ENCODE measurements at places on chromosomes 6 and 20.

- DNase-seq = no peak
Measured at GRCh38 chr20:18139832-18140231, 2.2 kb downstream of the KAT14 start.

DNA sequence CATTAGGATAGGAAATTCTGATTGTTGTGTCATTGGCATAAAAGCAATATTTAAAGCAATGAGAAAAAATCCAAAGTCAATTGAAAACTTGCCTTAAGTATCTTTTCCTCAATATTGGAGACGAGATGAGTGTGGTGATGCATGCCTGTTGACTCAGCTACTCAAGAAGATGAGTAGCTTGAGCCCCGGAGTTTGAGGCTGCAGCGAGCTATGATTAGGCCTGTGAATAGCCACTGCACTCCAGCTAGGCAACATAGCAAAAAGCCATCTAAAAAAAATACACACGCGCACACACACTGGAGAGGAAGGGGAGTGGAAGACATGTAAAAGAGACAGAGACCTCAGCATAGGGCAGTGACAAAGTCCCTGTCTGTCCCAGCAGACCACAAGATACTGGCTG is 9.7 kb upstream of the MARCKS start:
- DNase-seq = no peak

GRCh38 chr6:76166297-76166696 is 93.8 kb upstream of the IMPG1 start:
- DNase-seq = no peak

- no peak for DNase-seq
Measured at GRCh38 chr6:43024436-43024835, 3.0 kb downstream of the RRP36 start.

DNA sequence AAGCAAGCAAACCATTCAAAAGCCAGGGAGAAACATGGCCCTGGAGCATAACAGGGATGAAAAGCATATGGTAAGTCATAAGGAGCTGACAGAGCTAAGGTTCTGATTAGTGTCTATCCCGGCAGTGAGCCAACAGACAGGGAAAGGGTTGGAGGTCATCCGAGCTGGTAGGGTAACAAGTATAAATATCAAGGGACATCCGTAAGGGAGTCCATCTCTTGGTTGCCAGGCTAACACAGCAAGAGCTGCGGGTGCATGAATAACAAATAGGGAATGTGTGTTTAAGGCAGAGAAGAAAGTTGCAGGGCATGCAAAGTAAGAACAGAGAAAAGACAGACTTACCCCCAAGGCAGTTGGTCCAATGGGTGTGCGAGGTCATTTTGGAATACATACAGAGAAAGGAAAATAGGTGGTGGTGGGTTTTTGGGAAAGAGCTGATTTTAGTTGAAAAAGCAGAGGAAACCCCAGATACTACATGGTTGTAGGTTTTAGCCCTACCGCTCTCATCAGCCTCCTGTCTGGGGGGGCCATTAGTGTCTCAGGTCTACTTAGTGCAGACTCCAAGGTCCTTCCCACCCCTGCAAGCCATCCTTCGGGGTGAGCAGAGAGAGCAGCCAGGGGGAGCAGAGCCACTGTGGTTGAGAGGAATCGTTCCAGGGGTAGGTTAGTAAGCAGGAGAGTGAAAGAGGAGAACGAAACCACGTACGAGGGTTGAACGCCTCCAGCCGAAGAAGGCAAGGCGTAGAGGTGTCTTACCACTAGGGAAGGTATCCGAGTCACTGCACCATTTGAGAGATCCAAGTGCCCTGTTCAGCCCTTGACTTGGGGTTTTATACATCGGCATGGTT is at the start of gene ERVFRD-1:
ERVFRD-1 (minus strand) TSS at position 805 of the 848 bp plus-strand sequence. CDS start 6,415 bp downstream, outside the sequence.
- DNase-seq = no peak

DNA sequence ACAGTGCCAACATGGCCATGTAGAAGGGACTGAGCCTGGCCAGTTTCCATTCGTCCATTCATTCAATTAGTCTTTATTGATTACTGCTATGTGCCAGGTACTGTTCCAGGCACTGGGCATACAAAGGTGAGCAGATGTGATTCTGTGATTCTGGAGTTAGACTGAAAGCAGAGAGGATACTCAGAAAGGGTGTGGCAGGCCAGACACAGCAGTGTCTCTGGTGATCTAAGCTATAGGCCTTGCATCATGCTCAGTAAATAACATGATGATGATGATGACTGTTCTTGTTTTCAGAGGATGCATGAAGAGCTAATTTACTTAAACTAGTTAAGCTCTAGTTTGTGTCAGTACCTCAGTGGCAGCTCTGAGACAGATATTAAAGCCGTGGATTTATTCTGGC is 31.4 kb upstream of the FUCA2 start:
- no peak for DNase-seq

DNA sequence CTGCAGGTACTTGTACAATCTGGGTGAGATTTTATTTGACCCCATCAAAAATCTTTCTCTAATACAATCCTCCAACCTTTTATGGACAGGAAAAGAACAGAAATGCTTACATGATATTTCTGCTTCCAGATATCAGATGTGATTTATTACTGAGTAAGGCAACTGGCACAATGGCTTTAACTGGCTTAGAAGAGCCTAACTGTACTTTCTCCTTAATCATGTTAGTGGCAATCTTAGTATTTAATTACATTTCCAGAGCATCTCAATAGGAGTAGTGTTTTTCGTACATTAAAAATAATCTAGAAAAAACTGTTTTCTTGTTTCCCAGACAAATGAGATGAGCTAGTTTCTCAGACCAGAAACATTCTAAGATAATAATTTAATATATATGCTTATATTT is 251.6 kb downstream of the KCNQ5 start:
- DNase-seq = no peak

- DNase-seq = no peak
Measured at GRCh38 chr6:142478117-142478516, 176.3 kb downstream of the ADGRG6 start.

- no peak for DNase-seq
Measured at GRCh38 chr6:127463056-127463455, 3.9 kb upstream of the KIAA0408 start.

- no peak for DNase-seq
Measured at GRCh38 chr6:43367245-43367984, 2.0 kb downstream of the ZNF318 start.

- DNase-seq = no peak
Measured at GRCh38 chr6:20205722-20206161, 6.5 kb downstream of the MBOAT1 start.

DNA sequence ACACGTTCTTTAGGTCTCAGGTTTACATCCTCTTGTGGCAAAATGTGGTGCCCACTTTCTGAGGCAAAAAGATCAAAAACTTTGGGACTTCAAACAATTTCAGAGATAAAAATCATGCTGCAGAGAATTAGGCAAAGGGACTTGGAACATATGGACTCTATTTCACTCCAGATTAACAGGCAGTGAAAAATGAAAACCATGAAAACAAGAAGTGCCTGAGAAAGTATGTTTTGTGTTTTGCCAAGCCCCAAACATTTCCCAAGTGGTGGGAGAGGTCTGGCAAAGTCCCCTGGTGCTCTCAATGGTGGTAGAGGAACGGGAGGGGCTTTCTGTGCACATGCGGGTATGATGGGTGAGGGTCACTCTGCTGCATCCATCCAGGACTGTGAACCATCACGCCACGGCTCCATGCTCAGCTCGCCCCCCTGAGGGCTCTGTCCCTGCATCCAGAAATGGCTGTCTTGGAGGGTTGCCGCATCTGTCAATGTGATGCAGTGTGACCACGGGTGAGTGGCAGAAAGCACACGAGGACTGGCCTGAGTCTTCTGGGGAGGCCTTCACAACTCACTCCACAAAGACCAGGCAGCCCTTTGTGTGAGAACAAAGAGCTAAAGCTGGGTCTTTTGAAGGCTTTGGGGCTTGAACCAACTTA is 43.2 kb upstream of the TBC1D7 start:
- DNase-seq = no peak

GRCh38 chr20:32763202-32764004 is 1.2 kb downstream of the DNMT3B start:
- no peak for DNase-seq

DNA sequence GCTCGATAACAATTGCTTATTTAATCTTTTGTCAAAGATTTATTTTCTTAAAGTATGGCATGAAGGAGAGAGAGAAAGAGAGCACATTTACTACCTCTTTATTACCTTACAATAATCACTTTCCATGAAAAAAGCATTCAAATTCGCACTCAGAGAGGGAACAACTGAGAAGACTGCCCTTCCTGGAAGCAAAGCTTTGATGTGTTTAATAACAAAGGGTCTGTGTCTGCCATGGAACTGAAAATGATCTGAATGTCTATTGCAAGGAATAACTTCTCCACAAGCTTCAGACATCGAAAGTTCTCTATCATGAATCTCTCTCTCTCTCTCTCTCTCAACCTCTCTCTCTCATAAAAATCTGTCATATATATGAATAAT is 308.9 kb downstream of the HDGFL1 start:
- no peak for DNase-seq

- no peak for DNase-seq
Measured at GRCh38 chr6:145621776-145622175, 113.5 kb downstream of the EPM2A start.

GRCh38 chr6:143773506-143774150 is 69.5 kb upstream of the LTV1 start:
- no peak for DNase-seq

- DNase-seq = no peak
Measured at GRCh38 chr6:45441851-45442453, 64.2 kb upstream of the SUPT3H start.

Measured in AG09319 (cell line).